A549 treated with Hydrocortisone at 1 μM for 4 hours (cell line): ENCODE measurements at places on chromosomes 4 and X. TPM values are rescaled to one million over a fixed set of nuclear protein-coding genes. Genes with fewer than 3 reads are reported as not detected.

Gene STBD1
- total RNA-seq = 9.2 to 13.6 TPM (median 12.3 TPM) in 5 replicates

Gene HHIP
- 0.55 to 1.1 TPM (median 0.62 TPM) in 5 replicates for total RNA-seq

Gene SPANXC
- total RNA-seq = 0.40 to 0.76 TPM (median 0.74 TPM) in 4 of 5 replicates, not detected in the other

Gene MAOB
- total RNA-seq = 0.14 to 0.21 TPM (median 0.14 TPM) in 5 replicates

Gene OPN1MW3
- not detected in 5 replicates for total RNA-seq

Gene GABRA4
- total RNA-seq = not detected in 5 replicates

Gene SPACA5
- not detected in 5 replicates for total RNA-seq

Gene NDUFA1
- 236 to 273 TPM (median 252 TPM) in 5 replicates for total RNA-seq

Gene RTL9
- 0.07 to 0.13 TPM (median 0.10 TPM) in 4 of 5 replicates, not detected in the other for total RNA-seq

Gene GRIA3
- total RNA-seq = not detected in 5 replicates

Gene MTNR1A
- 0.33 to 0.60 TPM (median 0.43 TPM) in 5 replicates for total RNA-seq
